ENCODE measurements at places on chromosomes 6 and 20. TPM values are rescaled to one million over a fixed set of nuclear protein-coding genes. Genes with fewer than 3 reads are reported as not detected.

GRCh38 chr6:114521926-114522325 lies 179.1 kb upstream of the HS3ST5 start:
- DNase-seq: no peak

DNA sequence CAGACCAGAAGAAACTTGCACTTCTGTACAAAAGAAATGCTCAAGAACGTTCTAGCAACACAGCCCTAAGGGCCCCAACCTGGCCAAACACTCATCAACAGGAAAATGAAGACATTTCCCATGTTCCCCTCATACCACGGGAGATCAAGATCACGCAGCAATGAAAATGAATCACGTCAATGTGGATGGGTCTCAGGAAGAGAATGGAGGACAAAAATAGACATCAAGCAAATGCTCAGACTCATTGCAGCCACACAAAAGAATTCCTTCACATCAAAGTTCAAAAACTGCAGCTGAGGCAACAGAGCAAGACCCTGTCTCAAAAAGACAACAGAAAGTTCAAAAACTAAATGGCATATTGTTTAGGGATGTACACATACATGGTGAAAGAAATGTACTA lies 18.1 kb downstream of the ULBP3 start:
- DNase-seq: no peak

- DNase-seq: peak; percentile 83
Measured at GRCh38 chr6:46098678-46099077, 31.1 kb upstream of the ENPP4 start.

DNA sequence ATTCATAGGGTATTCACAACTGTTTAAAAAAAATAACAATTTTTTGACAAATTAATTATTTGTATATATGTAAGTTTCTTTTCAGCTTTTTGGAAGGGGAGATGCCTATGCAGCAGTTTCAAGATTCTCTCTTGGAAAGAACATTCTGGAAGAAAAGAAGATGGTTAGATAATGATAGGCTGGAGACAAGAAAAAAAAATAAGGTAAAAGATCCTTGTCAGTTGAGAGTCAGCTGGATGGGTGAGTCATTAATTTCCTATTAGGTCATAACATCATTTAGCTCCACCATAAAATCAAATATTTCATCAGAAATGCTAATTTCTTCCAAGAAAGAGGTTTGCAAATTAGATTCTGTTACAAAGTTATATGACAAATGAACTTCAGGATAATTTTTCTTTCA lies 880.4 kb downstream of the EPHA7 start:
- DNase-seq: no peak

GRCh38 chr20:50136822-50137599 lies 16.5 kb downstream of the PEDS1 start:
- no peak for DNase-seq

DNA sequence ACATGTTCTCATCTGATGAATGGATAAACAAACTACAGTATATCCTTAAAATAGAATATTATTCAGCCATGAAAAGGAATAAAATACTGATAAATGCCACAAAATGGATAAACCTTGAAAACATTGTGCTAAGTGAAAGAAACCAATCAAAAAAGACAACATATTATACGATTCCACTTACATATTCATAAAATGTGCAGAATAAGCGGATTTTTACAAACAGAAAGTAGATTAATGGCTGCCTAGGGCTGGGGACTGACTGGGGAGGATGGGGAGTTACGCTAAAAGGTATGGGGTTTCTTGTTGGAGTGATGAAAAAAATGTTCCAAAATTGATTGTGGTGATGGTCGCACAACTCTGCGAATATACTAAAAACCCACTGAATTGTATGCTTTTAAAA lies 29.4 kb downstream of the KIZ start:
- DNase-seq: no peak

DNA sequence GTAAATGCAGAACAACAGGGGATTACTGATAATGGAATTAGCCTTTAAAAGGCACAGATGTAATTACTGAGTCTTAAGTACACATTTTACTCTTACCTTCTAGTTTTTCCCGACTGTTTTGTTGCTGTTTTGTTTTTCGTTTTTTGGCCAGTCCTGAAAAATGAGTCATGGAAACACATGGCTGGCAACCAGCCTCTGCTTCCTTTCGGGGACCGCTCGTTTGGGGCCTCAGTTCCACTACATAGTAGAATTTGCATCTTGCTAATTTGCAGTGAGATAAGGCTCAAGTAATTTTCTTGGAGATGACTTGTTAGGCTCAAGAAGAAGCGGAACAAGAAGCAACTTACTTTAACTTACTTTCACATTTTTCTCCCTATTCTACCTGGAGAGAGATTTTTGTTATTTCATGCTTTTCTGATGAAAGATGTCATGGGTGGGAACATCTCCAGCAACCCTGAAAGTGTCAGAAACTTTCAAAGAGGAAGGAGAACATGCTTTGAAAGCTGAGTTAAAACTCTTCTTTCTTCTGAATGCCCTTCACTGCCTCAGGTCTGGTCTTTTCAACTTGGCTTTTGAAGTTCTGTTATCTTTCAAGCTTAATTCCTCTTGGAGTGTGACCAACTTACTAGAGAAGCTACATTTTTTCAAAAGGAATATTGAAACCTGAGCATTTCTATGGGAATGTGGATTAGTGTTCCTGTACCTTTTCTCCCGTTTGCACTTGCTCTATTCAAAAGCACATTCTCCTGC lies 71.5 kb upstream of the HDAC2 start:
- DNase-seq: no peak

- peak; percentile 68 for DNase-seq
Measured at GRCh38 chr6:56757588-56757984, 114.9 kb upstream of the DST start.

- no peak for DNase-seq
Measured at GRCh38 chr6:36052097-36052496, 24.5 kb downstream of the MAPK14 start.

GRCh38 chr6:161694995-161695394 lies 421.1 kb upstream of the AGPAT4 start:
- DNase-seq: peak; percentile 35

- DNase-seq: no peak
Measured at GRCh38 chr20:19026121-19026878, 186.1 kb upstream of the SLC24A3 start.

DNA sequence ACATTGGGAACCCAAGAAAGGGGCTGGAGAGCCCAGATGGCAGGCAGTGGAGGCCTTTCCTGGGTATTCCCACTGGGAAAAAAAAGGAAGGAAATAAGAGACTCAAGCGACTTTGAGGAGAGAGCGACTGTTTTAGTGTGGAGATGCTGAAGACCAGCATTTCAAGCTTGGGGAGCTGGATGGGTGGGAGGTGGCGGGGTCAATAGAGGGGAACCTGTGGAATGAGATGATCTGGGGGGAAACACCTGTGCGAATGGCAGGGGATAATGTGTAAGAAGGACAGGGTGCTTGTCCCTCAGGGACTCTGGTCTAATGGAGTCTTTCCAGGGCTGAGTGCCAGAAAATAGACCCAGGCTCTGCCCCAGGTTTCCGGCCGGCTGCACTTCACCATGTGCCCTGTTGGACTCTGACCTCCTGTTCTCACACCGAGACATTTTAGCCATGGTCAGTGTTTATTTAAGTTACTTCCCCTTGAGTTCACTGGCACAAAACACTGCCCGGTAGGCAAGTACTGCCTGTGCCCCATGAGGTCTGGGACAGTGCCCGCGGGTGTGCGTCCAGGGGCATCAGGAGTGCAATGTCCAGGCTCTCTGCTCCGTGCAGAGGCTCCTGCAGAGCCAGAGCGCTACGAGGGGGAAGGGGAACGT lies 50.4 kb upstream of the NKX2-2 start:
- DNase-seq: peak; percentile 14

DNA sequence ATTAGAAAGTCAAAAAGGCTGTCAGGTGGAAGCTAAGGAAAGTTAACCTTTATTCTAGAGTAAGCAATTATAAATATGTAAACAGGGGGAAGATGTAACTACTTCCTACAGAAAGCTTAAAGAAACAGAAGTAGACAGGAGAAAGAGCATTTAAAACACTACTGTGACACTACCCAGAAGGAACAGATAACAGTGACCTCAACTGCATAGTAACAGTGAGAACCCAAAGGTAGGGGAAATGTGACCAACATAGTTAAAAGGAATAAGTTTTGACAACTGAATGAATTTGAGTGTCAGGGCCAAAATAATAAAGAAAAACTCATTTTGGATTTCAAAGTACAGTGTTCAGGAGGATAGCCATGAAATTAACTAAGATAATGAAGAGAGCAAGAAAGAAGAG lies 43.5 kb downstream of the IBTK start:
- no peak for DNase-seq

PSORS1C2 gene
- total RNA-seq: not detected
